GM23338 (cell line): ENCODE measurements at places on chromosomes 1 and 21.

DNA sequence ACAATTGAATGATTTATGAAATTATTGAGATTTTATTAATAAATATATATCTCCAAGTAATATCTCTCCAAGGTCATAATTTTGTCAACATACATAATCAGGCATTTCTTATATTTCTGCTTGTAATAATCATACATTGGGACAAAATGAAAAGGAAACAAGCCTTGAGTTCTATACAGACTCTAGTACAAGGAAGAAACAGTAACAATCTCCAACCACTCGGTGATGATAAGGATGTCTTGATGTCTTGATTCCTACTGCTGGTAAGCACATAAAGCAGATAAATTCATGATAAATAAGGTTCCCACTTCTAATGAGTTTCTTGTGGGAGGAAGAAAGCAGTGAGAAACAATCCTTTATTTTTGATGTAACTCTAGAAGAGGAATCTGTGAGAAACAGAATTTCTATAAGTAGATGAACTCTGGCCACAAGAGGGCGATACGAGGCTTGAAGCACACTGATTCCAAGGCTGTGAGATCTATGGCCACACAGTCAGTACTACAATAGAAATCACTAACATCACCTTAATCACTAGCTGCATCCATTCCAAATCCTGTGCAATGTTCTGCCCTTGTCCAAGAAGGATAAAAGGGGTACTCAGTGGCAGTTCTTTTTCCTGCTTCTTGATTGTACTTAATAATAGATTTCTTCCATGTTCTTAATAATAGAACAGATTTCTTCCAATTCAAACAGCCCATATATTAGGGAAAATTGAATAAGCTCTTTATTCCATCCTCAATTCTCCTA is 41.4 kb upstream of the LRRC8B start:
- peak; percentile 94 for DNase-seq

DNA sequence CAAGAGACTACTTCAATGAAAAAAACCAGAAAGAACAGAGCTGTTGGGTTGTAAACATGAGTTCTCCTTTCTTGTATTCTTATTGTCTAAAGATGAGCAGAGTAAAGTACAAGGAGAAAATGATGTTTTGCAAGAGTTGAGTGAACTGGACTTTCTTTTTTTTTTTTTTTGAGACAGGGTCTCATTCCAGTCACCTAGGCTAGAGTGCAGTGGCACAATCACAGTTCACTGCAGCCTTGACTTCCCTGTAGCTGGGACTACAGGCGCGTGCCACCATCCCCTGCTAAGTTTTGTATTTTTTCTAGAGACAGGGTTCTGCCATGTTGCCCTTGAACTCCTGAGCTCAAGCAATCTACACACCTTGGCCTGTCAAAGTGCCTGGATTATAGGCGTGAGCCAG is 7.1 kb upstream of the IVNS1ABP start:
- no peak for DNase-seq

DNA sequence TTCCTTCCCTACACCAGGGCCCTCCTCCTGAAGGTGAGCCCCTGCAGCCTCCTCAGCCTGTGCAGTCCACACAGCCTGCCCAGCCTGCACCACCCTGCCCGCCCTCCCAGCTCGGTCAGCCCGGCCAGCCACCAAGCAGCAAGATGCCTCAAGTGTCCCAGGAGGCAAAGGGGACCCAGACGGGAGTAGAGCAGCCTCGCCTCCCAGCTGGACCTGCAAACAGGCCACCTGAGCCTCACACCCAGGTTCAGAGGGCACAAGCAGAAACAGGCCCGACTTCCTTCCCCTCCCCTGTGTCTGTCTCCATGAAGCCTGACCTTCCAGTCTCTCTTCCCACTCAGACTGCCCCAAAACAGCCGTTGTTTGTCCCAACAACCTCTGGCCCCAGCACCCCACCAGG is 38.8 kb downstream of the ZBTB17 start:
- no peak for DNase-seq

DNA sequence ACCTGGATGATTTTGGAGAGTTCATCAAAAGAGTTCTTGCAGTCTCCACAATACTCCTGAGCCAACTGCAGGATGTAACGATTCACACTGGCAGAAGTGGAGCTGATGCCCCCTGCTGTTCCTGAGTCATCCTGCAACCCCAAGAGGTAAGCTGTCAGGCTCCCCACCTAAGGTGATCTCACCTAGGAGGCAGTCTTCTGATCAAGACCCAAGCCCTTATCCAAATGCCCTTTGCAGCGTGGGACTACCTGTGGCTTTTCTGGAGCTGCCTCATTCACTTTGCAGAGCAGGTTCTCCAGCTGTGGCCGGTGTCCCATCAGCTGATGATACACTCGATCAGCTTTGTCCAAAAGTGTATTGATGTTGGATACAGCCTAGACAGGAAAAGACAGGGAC is 96.4 kb downstream of the UBR4 start:
- peak; percentile 36 for DNase-seq

DNA sequence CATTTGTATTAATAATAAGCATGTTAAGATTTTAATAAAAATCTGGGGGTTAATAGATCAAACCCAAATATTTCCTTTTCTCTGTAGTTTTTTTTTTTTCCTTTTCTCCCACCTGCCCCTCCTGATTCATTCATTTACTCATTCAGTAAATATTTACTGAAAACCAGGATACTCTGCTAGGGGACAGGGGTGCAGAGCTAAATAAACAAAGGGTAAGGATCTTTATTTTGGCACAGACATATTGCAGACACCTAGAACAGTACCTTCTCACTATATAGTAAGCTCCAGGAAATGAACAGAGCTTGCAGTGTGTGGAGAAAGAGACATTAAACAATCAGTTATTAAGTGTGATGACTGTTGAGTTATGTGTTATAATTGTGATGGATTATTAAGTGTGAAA is 60.9 kb downstream of the AK5 start:
- DNase-seq, result no peak

GRCh38 chr1:230306169-230306568 is 120.0 kb downstream of the PGBD5 start:
- DNase-seq, result no peak
